Hematopoietic multipotent progenitor cell treated with erythropoietin and hydrocortisone succinate and interleukin-3 and kit ligand, for 6 days (in vitro differentiated cells): ENCODE measurements at places on chromosomes 4 and X.
A peak's percentile ranks its signal among the peaks of the same experiment; 100 is the strongest.

DNA sequence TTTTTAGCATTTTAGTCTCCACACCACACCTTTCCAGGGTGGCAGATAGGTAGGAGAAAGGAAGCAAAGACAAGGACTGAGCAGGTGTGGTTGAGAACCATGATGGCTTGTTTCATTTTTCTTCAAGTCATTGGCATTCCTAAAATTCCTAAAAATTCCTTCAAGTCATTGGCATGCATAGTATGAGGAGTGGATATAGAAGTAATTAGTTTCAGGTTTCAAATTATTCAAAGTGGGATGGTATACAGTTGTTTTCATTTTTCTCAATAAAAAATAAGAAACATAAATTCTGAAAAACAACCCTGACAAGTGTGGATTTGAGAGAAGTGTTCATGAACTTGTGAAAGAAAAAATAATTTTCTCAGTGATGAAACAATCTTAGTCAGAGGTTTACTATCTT is 22.3 kb upstream of the HERC3 start:
- no peak for DNase-seq

DNA sequence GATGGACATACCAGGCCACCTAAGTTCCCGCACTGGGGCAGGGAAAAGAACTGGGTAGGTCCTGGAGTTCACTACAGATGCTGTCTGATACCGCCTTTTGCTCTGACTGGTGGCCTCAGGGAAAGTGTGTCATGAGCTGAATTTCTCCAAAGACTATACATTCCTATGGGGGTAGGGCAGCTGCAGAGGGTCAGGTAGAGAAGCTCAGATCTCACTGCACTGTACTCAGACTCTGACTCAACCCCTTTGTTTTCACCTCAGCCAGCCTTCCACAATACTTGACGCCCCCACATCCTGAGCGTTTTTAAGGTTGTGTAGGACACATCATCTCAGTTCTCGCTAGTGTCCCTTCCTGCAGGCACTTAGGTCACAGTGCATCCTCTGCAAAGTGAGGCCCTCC is 7.8 kb downstream of the GATB start:
- DNase-seq = no peak

DNA sequence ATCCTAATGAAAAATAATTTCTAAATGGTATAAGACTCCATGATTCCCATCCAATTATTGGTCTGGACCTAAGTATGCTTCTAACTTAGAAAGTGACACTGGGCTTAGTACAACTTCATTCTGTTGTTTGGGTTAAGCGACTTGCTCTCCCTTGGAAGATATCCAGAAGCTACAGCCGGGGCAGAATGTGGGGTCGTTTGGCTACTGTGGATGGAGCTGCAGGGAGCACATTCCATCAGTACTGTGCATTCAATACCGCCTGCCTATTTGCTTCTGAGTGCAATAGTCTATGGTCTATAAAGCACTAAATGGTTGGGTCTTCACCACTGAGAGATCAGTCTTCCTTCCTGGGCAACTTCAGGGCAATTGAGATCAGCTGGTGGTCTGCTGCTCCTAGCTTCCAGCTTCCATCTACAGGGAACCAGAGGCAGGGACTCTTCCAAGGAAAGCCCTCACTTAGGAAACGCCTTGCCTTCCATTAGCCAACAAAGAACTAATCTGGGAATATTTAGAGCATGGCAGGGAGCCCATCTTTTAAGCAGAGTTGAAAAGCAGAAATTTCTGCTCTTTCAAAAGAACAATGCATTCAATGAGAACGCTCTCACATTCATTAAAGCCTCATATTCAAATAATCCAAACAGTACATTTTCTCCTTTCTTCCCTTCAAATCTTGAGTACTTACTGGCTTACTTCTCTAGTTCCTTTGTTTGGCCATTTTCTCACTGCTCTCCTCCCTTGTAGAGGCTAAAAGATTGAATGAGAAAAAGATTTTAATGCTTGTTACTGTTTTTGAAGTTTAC is 1049.9 kb upstream of the TENM3 start:
- DNase-seq = no peak

GRCh38 chrX:134202561-134202960 is 34.4 kb upstream of the CCDC160 start:
- DNase-seq = no peak

GRCh38 chrX:87900320-87900908 is 382.8 kb downstream of the KLHL4 start:
- no peak for DNase-seq

DNA sequence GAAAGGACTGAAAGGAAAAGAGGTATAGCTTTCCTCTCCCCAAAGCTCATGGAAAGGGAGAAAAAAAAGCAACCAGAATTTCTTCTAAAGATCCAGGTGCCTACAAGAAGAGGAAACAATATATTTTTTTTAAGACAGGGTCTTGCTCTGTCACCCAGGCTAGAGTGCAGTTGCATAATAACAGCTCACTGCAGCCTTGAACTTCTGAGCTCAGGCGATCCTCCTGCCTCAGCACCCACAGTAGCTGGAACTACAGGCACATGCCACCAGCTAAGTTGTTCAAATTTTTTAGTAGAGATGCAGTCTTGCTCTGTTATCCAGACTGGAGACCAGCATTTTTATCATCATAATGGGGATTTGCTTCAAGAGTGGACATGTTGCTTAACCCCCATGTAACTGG is 30.5 kb upstream of the BBS12 start:
- DNase-seq = no peak

GRCh38 chr4:142845293-142846107 is 601 bp downstream of the INPP4B start:
- DNase-seq = peak; percentile 31

DNA sequence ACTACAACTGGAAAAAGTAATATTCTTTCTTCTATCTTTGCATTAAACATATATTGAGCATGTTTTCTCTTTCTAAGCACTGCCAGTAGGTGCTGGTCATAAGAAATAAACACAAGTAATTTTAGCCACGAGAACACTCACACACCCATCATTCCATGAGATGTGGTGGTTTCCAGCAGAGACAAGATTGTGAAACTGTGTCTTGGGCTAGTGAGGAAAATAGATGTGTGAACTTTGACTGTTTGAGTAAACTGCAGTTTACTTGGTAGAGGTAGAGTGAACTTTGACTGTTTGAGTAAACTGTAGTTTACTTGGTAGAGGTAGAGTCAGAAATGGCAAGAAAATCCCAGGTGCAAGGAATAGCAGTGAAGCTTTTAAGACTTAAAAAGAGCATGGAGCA is 300.9 kb upstream of the HS3ST1 start:
- no peak for DNase-seq

DNA sequence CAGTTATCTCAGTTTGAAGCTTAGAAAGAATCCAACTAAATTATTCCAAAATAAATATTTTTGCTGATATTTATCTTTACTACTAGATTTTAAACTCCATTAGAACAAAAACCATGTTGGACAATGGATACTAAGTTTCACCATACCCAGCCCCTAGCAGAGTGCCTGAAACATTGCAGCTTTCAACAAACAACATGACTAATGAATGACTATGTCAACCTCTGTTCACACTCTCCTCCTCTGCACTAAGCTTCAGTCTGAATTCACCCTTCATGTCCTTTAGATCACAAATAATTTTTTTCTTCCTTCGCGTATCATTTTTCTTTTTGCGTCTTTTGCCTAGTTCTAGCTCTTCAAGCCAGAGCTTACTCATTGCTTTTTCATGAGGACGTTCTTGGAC is 315.2 kb downstream of the PCDH10 start:
- DNase-seq = no peak

GRCh38 chrX:78109458-78109857 is 5.4 kb downstream of the PGK1 start:
- DNase-seq = peak; percentile 38

DNA sequence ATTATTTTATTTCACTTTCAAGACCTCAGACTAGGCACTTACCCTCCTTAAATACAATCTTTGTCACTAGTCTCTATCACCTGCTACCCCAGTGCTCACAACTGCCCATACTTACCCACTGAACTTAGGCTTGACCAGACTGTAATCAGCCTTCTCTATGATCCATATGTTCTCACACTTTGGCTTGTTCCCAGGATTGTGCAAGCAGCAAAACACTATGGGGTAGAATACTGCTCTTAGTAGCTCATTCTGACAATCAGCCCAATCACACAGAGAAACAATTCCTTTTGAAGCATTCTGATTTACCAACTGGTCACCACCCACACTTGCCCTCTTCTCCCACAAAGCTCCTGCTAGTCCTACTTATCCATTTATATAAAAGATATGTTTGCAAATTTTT is 878.3 kb downstream of the FSTL5 start:
- DNase-seq = no peak

DNA sequence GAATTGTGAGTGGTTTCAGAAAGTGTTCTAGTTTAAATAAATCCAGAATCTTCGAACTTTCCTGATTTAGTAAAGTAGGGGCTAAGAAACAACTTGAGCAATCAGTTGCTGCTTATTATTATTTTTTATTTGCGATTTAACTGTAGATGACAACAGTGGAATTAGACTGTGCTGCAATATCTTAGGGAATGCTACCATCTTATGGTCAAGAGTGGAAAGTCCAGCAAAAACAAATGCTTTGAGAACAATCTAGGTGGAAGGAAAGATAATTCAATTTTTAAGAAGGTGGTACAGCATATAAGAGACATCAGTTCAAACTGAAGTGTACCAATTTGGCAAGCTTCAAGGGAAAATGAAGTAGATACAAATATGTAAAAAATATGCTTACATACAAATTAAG is 73.3 kb downstream of the CYLC1 start:
- no peak for DNase-seq

DNA sequence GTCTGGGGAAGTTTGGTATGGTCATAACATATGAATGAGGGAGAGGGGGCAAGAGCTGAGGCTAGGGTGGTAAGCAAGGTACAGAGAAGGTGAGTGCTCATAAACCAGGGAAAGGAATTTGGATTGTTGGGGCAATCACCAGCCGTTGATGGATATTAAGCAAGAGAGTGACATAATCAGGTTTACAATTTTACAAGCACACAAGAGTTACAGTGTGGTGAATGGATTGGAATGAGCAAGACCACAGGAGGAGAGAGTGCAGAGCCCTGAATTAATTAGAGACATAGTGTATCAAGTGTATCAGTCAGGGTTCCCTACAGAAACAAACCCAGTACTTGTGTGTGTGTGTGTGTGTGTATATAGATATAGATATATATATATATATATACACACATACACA is 18.7 kb upstream of the FMR1NB start:
- DNase-seq = no peak

DNA sequence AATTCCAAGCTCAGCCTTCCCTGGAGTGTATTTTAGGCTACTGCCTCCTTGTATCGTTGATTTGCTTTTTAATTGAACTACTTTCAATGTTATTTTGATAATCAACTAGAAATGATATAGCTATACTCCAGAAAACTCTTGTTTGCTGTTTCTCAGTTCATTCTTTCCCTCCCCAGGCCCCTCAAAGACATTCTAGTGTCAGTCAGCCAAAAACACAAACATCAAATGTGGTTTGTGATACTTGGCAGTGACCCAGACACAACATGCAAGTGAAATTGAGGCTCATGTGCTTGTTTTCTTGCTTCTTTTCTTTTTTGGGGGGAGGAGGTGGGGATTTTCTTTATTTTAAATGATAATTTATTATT is 7.6 kb downstream of the FAT4 start:
- DNase-seq = no peak

DNA sequence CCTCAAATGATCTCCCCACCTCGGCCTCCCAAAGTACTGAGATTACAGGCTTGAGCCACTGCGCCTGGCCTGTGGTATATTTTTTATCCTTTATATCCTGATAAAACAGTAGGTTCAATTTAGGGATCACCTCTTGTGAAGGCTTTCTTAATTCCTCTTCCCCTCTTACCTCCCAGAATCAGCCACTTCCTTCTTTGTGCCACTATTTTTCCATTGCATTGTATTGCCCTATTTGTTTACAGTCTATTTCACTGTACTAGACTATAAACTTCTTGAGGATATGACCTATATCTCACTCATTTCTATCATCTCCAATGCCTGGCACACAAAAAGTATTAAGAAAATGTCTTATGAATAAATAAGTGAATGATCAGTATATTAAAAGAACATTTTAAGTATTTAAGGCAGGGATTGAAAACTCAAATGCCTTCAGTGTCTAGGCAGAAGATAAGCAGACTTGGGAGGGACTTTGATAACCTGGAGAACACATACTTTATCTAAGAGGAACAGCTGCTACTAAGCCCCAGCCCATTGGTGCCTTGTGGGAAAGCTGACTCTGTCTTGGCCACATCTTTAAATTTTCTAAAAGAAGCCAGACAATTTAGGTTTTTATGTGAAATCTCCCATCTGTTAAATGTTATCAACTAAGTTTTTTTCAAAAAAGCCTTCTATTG is 82.3 kb upstream of the OGT start:
- peak; percentile 92 for DNase-seq

GRCh38 chrX:129359269-129359668 is 164.0 kb downstream of the SMARCA1 start:
- DNase-seq = peak; percentile 3

DNA sequence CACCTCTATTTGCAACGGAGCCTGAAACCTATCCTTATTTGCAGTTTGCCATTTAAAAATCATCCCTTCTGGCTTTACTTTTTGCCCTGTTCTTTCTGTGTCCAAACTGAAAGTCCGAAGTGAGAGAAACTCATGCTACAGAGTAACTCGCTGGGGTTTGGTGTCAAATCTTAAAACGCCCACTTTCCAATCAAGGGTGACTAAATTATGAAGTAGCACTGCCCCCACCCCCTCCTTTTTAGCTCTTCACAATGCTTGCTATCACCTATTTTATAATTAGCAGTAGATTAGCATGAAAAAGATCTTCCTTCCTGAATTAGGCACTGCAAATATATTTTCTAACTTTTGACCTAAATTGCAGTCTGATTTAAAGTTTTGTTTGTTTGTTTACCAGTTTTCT is 52.5 kb downstream of the VGLL1 start:
- no peak for DNase-seq

DNA sequence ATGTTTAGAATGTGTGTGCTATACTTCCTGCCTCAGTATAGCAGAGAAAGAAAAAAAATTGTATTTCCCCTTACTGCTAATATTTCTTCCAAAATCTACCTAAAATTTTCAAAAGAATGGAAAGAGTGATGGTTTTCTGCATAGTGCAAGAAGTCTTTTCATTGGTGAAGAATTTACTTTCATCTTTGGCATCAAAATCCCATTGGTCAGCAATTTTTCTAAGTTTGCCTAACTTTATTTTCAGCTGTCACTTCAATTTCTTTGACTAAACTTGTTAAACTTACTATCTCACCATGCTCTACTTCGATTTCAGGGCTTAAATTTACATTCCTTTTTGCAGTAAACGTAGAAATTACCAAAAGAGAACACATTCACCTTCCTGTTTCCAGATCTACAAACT is 44.5 kb upstream of the MAGEB2 start:
- no peak for DNase-seq

- peak; percentile 91 for DNase-seq
These were observed 19.9 kb upstream of the TRIM61 start for GRCh38 chr4:164997324-164997723.

GRCh38 chr4:141158219-141158618 is 24.9 kb upstream of the RNF150 start:
- DNase-seq = peak; percentile 74

GRCh38 chr4:101127176-101127790 is 220.0 kb downstream of the PPP3CA start:
- no peak for DNase-seq

DNA sequence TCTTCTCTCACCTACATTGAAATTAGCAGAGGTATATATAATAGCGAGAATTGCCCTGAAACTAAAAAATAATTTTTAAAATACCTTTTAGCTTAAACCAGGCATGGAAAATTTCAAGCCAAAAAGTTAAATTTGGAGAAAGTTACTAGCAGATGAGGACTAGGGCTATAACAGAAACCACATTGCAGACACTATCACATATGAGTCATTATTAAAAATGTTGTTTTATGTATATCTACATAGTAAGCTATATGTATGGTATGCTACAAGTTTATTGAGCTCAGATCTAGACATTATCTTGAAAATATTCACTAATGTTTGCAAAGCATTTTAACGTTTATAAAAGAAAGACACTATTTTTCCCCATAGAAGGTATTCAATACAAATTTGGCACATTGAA is 147.8 kb downstream of the PAPSS1 start:
- DNase-seq = no peak
